ENCODE measurements at places on chromosomes 3 and 15. TPM values are rescaled to one million over a fixed set of nuclear protein-coding genes. Genes with fewer than 3 reads are reported as not detected.

DNA sequence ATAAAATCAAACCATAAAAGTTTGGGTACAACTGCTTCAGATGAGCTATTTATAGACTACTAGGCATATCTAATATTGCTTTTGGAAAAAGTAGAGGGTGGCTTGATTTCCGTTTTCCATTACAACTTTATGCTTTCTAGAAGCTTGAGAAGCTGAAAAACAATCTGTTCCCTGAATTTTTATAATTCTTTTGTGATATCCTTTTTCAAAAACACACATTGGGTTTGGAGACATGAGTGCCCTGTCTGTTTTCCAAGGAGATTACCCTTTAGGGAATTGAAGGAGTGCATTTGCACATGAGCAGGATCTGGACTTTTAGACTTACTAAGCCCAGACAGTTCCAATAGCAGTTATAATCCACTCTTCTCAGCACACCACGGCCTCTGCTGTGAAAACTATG is 49.5 kb upstream of the FILIP1L start:
- no peak for DNase-seq

- DNase-seq = no peak
Observed at GRCh38 chr3:130841357-130841756, 52.5 kb upstream of the ATP2C1 start.

- no peak for DNase-seq
Observed at GRCh38 chr15:50265620-50266019, at the start of gene HDC. Gene HDC, minus strand, starts transcription at chr15:50265726. Its CDS starts 103 bp downstream, at chr15:50265623.

DNA sequence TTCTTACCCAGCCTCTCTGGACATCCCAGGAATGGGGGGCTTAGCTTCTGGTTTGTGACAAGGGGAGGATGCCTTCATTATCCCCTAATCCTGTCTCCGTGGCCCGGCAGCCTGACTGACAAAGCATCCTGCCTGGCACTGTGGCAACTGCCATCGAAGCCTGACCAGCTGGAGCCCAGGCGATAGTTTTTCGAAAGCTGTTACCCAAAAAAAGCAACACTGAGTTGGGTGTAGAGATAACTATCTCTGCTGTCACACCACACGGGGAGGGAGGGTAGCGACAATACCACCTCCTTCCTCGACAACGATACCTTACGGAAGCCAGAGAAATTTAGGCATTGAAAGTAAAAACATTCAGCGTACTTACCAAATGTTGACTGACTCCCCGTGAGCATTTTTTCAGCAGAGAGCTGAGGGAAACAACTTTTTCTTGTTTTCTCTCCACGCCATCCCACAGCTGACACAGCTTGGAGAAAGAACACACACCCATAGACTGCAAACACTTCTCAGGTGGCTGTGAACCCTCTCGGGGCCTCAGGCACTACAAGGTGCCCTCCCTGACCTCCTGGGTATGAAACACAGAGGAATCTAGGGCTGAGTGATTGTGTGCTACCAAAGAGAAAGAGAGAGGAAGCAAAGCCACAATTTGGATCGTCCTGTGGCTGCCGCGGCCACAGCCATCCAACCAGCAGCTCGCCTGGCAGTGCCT is 361.9 kb upstream of the ICE2 start:
- DNase-seq = no peak

GRCh38 chr3:71360764-71361163 is 222.8 kb downstream of the FOXP1 start:
- DNase-seq = no peak

GRCh38 chr3:133119176-133119575 is 81.0 kb downstream of the TMEM108 start:
- DNase-seq = no peak

DNA sequence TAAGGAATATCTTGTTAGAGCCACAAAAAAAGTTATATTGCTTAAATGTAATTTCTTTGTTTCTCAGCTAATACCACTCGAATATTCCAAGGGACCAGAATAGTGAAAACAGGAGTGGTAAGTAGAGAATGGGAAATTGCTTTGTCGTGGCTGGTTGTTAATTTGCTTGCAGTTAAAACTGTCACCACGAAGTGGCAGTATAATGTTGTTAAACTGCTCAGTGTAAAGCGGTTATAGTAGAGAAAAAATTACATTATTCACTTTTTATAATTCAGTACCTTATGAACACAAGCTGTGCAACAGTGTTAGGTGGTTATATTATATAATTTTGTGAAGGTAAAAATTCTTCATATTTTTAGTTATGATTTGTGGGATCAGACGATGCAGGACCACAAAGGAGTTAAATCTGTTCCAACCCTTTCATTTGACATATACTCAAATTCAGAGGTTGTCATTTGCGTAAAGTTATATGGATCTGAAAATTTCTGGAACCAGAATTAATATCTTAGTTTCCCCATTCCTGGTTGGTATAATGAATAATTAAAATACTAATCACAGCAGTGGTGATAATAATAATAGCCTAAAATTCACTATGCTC is 171.8 kb downstream of the FEZF2 start:
- DNase-seq = no peak

GRCh38 chr3:168475704-168476103 is 380.0 kb upstream of the GOLIM4 start:
- no peak for DNase-seq

DNA sequence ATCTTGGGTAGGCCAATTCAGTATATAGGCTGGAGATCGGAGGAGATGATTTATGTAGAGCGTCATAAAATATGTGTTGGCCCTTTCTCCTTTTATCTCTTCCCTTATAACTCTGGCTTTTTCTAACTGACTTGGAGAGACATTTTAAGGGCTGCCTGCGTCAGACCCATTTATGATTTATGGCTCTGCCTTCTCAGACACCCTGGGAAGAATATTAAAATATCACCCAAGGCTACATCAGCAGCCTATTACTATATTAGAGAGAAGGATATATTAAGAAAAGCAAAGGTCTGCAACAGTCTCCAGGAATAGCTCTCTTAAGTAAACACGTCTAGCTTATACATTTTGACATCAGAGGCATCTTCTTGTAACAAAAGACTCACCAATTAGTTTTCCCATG is 179.4 kb downstream of the SV2B start:
- no peak for DNase-seq

DNA sequence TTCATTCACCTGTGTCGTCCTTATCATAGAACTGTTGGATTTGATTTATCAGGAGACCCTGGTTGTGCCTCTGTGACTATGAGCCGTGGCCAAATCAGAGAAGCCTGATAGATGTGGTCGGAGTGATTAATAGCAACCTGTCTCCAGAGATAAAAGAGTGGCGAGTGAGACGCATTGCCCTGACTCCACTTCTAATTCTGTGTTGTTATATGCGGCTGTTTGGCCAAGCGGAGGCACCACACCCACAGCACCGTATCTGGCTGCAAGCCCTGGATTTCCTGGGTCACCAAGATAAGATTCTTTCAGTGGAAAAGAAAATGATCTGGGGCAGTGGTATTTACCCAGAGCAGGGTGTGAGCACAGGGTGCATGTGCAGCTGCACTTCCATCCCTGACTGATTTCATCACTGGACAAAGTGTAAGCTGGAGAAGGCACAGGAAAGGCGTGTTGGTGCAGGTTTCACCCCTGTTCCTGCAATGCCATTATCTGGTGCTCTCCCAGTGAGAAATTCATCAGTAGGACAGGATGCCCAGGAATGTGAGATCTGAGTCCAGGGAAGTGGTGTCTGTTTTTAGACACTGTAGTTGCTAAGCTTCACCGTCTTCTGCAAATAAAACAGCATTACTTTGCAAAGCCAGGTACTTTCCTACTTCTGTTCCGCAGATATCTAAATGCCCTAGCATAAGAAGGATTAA is 84.6 kb downstream of the CD47 start:
- no peak for DNase-seq

GRCh38 chr3:185586686-185587039 is 568 bp downstream of the SENP2 start:
- DNase-seq = no peak

GRCh38 chr15:57025264-57025926 is 107.0 kb downstream of the TCF12 start:
- DNase-seq = no peak

GRCh38 chr3:160784853-160785252 is 28.8 kb downstream of the PPM1L start:
- no peak for DNase-seq

GRCh38 chr15:80480171-80480811 is 76.1 kb downstream of the ARNT2 start:
- no peak for DNase-seq

- no peak for DNase-seq
Observed at GRCh38 chr3:104763007-104763406, 603.7 kb upstream of the ALCAM start.

DNA sequence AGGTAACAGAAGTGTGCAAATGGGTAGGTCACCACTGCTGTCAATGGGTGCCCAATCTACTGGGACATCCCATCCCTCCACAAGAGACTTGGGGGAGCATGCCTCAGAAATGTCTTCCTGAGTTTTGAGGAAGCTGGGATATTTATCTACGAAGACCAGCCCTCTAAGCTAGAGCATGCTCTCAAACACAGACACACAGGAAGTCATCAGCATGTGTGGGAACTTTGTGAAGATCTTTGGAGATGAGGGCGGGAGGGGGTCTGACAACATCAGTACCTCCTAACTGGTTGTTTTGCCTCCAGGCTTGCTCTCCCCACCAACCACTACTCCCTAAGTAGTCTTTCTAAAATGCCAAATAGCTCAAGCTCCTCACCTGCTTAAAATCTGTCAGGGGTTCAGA is 3.5 kb upstream of the MEF2A start:
- no peak for DNase-seq

DNA sequence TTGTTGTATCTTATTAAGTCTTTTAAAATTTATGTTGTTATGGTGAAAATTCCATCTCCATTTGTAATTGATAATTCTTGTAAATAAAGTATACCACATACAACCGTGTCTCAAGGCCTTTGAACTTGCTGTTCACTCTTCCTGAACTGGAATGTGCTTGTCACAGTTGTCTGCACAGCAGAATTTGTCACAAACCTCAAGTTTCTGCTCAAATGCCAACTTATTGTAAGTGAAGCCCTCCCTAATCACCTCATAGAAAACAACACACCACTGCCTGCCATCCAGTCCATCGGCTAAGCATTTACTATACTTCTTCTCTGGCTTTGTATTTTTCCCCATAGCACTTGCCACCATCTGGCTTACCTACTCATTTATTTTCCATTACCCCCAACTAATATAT is 192.3 kb downstream of the THRB start:
- DNase-seq = no peak

- no peak for DNase-seq
Observed at GRCh38 chr15:66641485-66642315, 60.3 kb upstream of the SMAD6 start.

GRCh38 chr3:62374341-62375218 is 1.2 kb upstream of the FEZF2 start:
- DNase-seq = no peak

DNA sequence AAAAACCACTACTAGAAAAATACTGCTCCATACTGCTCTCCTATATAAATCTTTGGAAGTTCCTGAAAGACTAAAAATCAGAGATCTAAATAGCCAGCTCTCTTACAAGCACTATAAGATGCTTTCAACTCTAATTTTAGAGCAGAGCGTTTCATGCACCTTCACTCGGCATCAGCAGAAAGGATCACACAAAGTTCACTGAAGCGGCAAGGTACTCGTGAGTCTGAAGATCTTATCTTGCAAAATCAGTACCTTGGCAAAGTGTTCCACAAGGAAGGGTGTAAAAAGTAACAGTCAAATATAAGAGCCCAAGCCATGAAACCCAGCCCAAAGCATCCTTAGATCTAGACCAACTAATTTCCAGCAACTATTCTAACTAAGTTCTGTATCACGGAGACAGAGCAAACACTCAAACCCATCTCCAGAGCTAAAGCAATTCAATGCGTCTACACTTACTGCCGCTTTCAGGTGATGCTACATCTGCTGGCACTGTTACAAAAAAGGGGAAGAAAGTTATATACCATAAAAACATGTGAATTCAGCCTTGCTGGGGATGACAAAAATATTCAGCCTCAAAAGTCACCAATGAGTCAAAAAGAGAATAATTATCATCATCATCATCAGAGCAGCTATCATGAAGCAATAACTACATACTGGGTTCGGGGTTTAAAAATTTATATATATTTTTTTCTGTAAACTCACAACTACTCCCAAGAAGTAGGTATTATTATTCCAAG is 16.3 kb downstream of the VPS39 start:
- DNase-seq = no peak

DNA sequence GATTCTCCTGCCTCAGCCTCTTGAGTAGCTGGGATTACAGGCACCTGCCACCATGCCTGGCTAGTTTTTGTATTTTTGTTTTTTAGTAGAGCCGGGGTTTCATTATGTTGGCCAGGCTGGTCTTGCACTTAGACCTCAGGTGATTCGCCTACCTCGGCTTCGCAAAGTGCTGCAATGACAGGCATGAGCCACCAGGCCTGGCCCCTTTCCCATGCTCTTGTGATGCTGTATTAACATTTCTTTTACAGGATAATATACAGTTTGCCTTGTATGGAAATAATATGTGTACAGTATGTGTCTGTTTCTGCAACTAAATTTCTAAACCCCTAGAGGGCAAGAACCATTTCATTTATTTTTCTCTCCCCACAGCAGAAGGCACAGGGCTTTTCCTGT is 37.8 kb downstream of the SCG5 start:
- no peak for DNase-seq

DNA sequence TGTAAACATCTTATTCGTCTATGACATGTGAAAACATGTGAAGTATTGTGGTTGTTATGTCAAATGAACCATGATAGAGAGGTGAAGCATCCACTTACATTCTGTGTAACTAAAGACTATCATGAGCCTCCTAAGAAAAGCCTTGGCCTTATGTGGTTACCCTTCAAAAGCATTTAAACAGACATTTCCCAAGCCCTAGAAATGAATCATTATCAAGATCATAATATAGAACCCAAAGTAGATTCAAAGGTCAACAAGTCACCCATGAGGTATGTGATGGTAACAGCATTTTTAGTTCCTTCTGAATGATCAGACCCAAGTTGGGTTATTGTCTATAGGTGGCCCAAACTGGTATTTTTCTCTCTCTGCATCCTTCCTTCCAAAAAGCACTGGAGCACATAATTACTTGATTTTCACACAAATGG is 408.0 kb downstream of the TBL1XR1 start:
- no peak for DNase-seq

- no peak for DNase-seq
Observed at GRCh38 chr3:176479248-176479647, 718.0 kb downstream of the TBL1XR1 start.

GRCh38 chr3:61565569-61565968 is 4.2 kb downstream of the PTPRG start:
- no peak for DNase-seq

The HTR3C gene
- not detected for total RNA-seq

The SERPINI2 gene
- total RNA-seq = not detected

The LRRC31 gene
- total RNA-seq = not detected

The FSIP1 gene
- total RNA-seq = not detected

The UNC45A gene
- 52.9 TPM for total RNA-seq

The ZCWPW2 gene
- 0.51 TPM for total RNA-seq

The TXNRD3 gene
- total RNA-seq = 12.2 TPM

The RASGRP1 gene
- total RNA-seq = 1.1 TPM

The EPHB1 gene
- 1.9 TPM for total RNA-seq

The ANP32A gene
- 92.6 TPM for total RNA-seq

The ST6GAL1 gene
- 35.6 TPM for total RNA-seq

The NPAP1 gene
- total RNA-seq = not detected

The TMEM39A gene
- 61.9 TPM for total RNA-seq

Data from mesenteric fat pad (tissue), 1 donor.